Activated CD8-positive, alpha-beta memory T cell treated with anti-CD3 and anti-CD28 coated beads for 4 hours (primary cell): ENCODE measurements at places on chromosomes 1 and 21.

GRCh38 chr1:1246577-1247340 lies at the start of gene C1QTNF12:
Gene C1QTNF12, minus strand, starts transcription at chr1:1246722. Its CDS starts 32 bp downstream, at chr1:1246690.
- DNase-seq, result no peak

DNA sequence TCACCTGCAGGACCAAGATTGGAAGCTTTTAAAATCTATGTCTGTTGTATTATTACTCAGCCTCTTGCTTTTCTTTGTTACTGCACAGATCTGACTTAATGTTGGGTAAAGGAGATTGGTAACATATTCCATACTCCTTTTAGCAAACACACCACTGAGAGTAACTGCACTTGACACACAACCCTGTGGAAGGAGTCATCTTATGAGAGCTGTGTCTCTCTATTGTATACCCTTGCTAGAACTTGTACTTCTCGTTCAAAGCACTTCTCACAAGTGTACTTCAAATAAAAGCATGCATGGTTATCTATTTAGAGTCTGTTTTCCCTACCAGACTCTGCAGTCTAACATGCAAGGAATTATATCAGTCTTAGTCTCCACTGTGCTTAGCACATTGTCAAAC lies 813.4 kb downstream of the ADGRL2 start:
- no peak for DNase-seq

DNA sequence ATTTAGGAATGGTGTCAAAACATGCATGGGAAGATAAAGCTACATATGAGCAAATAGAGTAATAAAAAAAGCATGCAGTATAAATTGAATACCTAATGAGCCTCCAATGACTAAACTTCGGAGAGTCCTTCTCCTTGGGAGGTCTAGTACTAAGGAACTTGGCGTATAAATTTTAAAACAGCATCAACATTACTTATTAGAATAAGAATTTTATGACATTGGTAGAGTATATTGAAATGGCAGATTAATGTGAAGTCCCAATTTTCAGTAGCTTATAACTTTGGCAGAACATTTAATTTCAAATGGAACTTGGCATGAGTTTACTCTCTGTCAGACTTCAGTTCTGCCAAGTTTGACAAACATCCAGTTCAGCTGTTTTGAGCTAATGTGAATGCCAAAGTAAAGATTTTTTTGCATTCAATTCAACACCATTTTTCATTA lies 104.7 kb upstream of the RGS18 start:
- no peak for DNase-seq

- no peak for DNase-seq
Observed at GRCh38 chr1:205447457-205448341, 8.1 kb downstream of the BLACAT1 start.

GRCh38 chr1:47201179-47201578 lies 11.3 kb upstream of the PDZK1IP1 start:
- DNase-seq, result no peak

GRCh38 chr1:27491748-27492700 lies 2.1 kb upstream of the WASF2 start:
- DNase-seq, result no peak

- DNase-seq, result no peak
Observed at GRCh38 chr1:183841550-183841949, 36.6 kb downstream of the RGL1 start.

GRCh38 chr1:58064166-58064565 lies 482.4 kb downstream of the OMA1 start:
- DNase-seq, result no peak

- DNase-seq, result no peak
Observed at GRCh38 chr1:58854576-58854975, 70.7 kb upstream of the JUN start.

- no peak for DNase-seq
Observed at GRCh38 chr1:200334661-200335256, 75.1 kb downstream of the ZNF281 start.

DNA sequence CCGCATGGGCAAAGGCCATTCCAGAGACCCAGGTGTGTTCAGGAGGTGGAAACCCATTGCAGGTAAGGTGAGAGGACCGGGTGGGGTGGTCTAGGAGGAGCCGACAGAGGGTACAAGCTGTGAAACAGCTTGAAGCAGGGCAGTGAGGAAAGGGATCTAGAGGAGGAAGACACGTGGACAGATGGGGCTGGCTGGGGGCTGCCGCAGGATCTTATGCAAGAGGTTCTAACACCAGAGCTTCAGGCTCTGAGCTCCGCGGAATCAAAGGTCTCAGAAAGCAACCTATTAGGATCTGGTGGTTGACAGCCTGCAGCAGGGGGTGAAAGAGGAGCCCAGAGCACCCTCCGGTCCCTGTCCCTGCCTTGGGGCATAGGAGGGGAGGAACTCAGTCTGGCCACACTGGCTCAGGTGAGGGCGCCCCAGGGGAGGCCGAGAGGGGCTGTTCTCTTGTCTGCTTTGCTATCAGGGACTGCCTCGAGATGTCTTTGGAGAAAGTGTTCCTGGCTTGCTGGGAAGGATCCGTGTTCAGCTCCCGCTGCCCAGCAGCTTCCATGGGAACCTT lies 1.9 kb downstream of the TFF1 start:
- no peak for DNase-seq

DNA sequence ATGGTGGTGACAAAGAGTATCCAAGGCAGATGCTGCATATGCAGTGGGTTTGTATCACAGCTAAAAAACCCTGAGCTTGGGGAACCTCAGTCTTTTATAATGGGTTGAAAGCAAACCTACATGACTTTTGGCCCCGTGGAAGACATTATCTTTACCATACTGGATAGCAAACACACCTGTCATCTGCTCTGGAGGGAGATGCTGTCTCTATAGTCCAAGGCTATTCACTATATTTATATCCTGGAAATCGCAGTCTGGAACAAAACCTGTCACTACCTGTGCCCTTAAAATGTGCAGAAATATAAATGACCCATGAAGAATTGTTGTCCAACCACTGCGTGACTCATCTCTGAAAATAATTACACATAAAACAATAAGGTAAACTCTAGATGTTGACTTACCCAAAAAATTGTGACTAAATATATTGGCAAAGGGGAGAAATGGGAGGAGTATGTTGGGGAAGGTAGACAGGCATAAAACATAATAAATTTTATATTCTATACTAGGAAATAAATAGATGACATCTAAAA lies 121.0 kb upstream of the CXADR start:
- DNase-seq, result no peak

DNA sequence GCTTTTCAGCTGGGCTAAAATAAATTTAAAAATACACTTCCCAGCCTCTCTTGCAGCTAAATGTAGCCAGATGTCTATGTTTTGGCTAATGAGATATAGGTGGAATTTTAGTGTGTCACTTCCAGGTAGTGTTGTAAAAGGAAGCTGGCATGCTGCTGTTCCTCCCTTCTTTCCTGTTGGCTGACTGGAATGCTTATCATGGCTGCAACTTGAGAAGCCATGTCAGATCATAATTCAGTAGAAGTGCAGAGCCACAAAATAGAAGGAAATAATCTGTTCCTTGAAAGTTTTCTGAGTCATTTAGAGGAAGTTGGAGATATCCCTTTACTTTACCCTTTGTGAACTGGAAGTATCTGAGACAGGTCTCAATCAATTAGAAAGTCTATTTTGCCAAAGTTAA lies 10.9 kb upstream of the RBM15 start:
- DNase-seq, result no peak

DNA sequence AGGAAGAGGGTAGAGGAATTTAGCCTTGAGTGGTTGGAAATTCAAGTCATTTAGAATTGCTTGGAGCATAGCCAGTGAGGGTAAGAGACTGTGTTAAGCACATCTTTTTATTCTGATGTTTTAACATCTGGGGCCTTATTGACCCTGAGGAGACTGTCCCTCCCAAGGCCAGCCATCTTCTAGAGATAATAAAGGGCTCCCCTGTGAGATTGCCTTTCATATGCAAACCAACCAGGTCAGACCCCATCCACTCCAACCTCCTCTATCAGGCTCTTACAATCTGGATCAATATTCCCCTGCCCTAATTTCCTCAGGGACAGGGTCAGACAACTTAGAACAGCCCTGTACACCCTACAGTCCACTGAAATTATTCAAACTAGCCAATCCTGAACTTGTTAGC lies 93.8 kb downstream of the ATP1B1 start:
- no peak for DNase-seq
